ENCODE measurements at places on chromosomes 7 and 10.

GRCh38 chr7:80334196-80334595 lies 177.7 kb downstream of the GNAT3 start:
- DNase-seq = no peak

- DNase-seq = no peak
These were observed 137.7 kb downstream of the LRRC4 start for GRCh38 chr7:127893547-127893946.

DNA sequence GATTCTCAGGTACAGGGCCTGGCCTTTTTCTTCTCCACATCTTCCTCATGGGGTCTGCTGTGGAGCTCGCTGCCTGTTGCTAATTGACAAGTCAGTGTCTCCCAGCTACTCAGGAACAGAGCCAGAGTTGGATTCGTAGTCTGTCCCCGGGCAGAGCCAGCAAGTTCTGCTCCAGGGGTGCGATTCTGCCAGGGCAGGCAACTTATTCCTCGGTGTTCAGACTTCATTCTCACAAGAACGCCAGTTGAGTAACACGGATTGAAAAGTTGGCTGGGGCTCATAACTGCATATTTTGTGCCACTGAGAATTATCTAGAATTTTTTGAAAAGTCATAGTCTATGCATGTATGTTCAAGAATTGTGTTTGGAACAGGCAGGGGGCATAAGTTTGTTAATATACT lies 336.7 kb upstream of the NPVF start:
- DNase-seq = no peak

DNA sequence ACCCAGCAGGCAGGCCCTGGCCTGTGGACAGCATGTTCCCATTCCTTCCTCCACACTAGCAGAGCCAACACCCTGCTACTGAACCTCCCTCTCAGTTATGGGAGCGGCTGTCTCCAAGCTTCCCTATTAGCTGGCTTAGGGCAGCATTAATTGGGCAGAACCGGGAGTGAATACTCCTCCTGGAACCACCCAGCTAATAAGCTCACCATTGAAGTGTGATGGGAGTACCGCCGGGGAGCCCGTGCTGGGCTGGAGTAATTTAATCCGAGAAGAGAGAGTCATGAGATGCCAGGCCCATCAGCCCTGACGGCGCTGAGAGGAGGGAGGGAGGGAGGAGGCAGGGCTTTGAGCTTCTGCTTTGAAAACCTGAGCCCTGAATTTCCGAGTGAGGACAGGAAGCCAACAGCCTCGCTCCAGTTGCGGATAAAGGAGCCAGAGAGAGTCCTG lies 31.8 kb upstream of the ELFN1 start:
- DNase-seq = no peak

- no peak for DNase-seq
These were observed 18.4 kb upstream of the BET1 start for GRCh38 chr7:94022550-94022949.

DNA sequence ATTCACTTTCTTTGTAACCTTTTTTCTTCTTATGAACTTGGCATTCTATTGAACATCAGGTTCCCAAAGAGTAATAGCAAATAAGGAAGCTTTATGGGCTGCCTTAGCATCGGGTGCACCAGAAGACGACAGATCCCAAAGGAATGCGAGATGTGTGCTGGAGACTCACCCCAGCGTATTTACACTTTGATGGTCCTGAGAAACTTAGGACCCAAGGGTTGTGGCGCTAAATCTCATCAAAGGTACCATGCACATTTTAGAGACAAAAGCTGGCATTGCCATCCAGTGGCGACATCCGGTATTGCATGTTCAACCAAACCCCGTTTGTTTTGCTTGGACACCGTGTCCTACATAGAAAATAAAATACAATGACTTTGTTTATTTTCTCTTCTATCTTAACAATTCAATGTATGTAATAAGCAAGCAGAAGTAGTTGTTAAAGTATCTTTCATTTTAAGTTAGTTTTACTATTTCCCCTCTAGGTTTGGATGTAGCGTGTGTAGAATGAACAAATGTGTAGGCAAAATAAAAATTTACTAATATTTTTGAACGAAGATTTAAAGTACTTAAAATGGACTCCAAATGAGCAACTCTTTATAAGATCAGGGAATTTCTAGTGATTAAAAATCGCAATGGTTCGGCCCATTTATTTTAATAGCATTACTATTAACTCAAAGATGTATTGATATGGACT lies 1154.8 kb downstream of the GATA3 start:
- DNase-seq = peak; percentile 65

DNA sequence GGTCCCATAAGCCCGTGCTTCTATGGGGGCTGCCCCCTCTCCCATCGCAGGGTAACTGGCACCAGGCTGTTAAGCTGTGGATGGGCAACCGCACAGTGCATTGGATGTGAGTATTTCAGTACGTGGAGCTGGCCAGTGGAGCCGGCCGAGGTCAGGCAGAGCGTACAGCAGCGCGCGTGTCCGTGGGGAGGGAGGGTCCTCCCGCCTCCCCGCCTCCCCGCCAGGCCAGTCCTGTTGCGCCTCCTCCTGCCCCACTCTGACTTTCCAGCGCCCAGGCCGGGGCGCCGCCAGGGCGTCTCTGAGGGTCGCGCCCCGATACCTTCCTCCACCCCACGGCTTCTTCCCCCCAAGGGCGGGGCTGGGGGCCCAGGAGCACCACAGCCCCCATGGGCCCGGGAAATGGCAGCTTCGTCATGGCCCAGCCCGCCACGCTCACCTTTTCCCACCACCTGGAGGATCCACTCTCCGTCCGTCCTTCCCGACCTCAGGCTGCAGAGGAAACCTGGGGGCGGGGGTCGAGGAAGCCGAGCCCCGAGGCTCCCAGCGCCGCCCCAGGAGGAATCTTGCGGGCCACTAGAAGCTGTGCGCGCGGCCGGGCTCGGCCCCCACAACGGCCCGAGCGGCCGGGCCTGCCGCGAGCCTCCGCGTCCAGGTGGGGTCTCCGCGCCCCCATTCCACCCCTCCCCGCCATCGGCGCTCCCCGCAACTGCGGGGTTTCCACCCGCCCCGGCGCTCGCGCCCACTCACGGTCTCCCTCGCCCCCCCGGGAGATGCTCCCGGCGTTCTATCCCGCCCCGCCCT lies 831 bp upstream of the PFKP start:
- DNase-seq = no peak

GRCh38 chr10:30172673-30173072 lies 113.3 kb upstream of the JCAD start:
- no peak for DNase-seq

DNA sequence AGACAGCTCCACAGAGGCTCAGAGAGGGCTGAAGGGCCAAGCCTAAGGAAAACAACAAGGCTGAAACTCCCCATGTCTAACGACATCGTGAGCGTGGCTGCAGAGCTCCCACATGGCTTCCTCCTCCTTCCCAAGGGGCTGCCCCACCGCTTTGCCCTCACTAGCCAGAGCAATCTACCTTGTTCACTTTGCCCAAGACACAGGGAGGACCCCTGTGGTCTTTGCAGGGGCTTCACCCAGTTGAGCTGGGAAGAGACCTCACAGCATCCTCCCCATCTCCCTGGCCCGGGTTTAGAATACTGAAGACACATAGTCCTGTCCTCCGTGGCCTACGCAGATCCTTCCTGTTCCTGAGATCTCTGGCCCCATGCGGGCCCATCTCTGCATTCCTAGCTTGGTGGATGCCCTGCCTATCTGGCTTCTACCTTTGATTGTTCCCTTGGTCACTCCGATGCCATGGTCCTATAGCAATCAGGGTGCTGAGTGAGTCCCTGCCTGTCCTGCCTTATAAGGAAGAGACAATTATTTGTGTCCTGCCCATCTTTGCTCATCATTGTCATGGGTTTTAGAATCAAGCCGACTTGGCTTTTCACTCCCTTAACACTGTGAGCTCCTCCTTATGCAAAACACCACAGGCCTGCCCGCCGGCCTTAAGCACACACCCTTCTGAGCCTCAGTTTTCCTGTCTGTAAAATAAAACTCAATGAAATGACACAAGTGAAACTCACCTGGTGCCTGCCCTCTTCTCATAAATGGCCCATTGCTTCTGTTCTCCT lies 73.2 kb downstream of the PARP12 start:
- DNase-seq = no peak

- DNase-seq = no peak
These were observed 3.0 kb upstream of the MKX start for GRCh38 chr10:27748601-27749000.

- no peak for DNase-seq
These were observed 9.5 kb upstream of the C10orf95 start for GRCh38 chr10:102460836-102461186.

- DNase-seq = no peak
These were observed 45.5 kb upstream of the CYTH3 start for GRCh38 chr7:6317797-6318438.

DNA sequence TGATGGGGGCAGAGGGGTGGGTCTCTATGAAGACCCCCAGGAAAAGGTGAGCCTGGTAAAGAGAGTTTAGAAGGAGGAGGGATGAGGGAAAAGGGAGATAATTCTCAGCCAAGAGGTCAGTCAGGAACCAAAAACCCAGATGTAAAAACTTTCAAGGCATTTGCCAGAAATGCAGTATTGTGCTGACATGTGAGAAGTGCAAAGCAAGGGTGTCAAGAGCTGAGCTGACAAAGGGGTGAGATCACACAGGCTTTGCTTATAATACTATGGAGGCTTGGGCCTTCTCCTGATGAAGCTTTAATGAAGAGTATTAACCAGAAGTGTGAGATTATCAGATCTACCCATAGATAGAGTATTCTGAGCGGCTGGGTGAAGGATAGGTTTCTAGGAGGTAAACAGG lies 22.3 kb upstream of the IFRD1 start:
- DNase-seq = no peak

DNA sequence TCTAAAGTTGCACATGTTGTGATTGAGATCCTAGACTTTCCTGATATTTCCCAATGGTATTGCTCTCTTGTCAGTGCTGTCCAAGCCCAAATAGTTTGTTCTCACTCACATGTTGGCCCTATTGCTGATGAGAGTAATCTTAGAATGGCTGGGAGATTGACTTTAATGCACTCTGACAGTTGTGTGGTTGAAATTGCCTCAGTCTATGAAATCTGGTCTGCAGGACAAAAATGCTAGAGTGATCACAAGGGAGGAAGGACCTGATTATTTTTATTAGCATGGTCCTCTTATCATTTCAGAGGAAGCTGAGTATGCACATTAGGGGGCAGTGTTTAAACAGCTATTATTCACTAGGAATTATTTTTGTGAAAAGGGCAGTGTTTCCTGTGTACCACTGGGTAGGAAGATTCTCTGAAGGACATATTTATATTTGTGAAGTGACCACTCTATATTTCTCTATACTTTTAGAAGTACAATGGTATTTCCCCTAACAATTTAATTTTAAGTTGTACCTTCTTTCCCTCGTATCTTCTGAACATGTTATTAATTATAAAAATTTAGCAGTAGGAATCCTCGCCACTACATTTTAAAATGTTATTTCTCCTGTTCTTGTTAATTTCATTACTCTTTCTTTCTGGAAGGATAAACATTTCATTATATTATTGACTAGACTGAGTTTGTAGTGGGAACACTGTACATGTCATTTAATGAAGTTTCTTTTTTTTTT lies 64.4 kb downstream of the SUGCT start:
- DNase-seq = no peak

- DNase-seq = no peak
These were observed 599.5 kb upstream of the DPP6 start for GRCh38 chr7:153452661-153453060.

DNA sequence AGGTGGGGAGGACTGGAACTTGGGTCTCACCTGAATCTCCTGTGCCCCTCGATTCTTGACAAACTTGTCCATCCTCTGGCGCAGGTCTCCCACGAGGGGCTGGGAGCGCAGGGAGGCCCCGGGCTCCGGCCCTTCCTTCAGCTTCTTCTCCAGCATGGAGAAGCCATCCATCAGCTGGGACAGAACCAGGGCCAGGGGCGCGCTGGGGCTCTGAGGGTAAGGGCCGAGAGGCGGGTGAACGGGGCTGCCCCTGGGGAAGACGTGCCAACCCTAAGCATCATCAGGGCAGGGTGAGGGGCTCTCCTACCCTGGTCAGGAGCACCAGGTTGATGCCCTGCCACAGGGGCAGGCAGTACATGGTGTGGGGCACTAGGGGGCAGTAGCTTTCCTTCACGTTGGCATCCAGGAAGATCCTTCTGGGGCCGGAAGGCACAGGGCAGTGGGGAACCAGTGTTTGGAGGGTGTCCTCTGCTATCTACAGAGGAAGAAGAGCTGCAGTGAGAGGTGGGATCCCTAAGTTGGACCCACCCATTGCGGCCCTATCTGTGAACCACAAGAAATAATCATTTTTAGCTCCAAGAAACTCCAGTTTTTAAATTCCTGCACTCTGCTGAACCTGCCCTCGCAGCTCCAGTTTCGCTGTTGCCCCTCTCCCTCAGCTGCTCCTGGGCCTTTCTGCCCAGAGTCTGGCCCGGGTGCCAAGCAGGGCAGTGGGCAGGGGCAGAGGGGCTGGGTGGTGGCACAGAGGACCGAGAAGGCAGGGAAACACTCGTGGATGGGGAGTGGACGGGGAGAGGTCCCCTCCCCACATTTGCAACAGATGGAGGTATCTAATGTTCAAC lies 10.8 kb upstream of the PYROXD2 start:
- peak; percentile 16 for DNase-seq

GRCh38 chr7:68720697-68721096 lies 877.6 kb upstream of the AUTS2 start:
- DNase-seq = no peak

DNA sequence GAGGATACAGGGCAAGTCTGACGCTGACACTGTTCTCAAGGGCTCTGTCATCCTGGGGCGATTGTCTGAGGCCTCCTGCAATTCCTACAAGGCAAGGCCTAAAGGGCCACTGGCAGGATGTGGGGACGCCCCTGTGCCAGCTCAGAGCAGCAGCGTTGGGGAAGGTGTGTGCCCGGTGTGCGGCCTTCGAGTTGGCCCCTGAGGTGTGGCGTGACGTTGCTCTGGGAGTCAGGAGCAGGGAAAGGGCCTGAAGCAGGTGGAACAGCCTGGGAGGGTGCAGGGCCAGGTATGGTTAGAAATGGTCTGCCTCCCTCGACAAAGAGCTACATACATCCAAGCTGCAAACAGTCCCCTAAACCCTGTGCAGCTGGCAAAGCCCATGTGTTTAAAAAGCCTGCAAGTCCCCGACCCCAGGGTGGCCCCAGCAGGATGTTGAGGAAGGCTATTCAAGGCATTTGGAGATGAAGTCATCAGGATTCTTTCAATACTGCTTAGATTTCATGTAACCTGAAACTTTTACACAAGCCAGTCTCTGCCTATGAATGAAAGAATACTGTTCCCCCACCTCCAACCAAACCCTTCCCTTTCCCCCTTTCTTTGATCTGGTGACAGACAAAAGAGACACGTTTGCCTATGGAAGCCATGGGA lies 142.5 kb upstream of the TNS3 start:
- no peak for DNase-seq

GRCh38 chr7:33276325-33276724 lies 147.0 kb downstream of the BBS9 start:
- no peak for DNase-seq
